HFFc6 (cell line): ENCODE measurements at places on chromosomes 2 and 18. TPM values are rescaled to one million over a fixed set of nuclear protein-coding genes. Genes with fewer than 3 reads are reported as not detected.

- H3K4me3 ChIP-seq, result no peak overlapping the region
- peak overlapping the region; percentile 50 for H3K27ac ChIP-seq
- peaks cover 60% of the 10 kb centered on the region for H3K36me3 ChIP-seq
- H3K27me3 ChIP-seq, result no peaks in the 10 kb centered on the region
Measured at GRCh38 chr2:121377646-121378045, 92.6 kb upstream of the TFCP2L1 start.

- H3K27ac ChIP-seq, result no peak overlapping the region
- H3K27me3 ChIP-seq, result peaks cover 2% of the 10 kb centered on the region; the same call in 1 of the 2 replicates
- no peak overlapping the region for H3K4me3 ChIP-seq
- H3K4me1 ChIP-seq, result peaks cover 17% of the 10 kb centered on the region
Measured at GRCh38 chr2:29182920-29183319, 67.7 kb downstream of the CLIP4 start.

GRCh38 chr18:78126536-78126935 is 853.1 kb upstream of the SALL3 start:
- peaks cover 3% of the 10 kb centered on the region for H3K27me3 ChIP-seq
- no peak for DNase-seq
- H3K4me1 ChIP-seq, result no peaks in the 10 kb centered on the region
- H3K4me3 ChIP-seq, result no peak overlapping the region

DNA sequence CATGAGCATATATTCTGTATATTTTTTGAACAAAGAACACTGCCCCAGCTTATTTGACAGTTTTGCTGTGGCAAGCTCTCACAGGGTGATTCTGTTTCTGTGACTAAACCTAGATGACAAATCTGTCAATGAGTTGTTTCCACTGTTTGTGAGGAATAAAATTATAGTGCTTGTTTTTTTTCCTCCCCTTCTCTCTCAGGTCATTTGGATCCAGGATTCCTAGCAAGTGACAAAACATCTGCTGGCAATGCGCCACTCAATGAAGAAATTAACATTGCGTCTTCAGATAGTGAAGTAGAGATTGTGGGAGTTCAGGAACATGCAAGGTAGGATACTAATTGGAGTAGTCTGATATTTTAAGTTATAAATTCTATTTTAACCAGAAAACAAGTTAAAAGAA is 149.3 kb downstream of the HAUS1 start:
- H3K36me3 ChIP-seq, result peaks cover 31% of the 10 kb centered on the region
- peak overlapping the region; percentile 76 for H3K27ac ChIP-seq
- peak overlapping the region; percentile 7; the same call in 1 of the 2 replicates for H3K4me3 ChIP-seq

DNA sequence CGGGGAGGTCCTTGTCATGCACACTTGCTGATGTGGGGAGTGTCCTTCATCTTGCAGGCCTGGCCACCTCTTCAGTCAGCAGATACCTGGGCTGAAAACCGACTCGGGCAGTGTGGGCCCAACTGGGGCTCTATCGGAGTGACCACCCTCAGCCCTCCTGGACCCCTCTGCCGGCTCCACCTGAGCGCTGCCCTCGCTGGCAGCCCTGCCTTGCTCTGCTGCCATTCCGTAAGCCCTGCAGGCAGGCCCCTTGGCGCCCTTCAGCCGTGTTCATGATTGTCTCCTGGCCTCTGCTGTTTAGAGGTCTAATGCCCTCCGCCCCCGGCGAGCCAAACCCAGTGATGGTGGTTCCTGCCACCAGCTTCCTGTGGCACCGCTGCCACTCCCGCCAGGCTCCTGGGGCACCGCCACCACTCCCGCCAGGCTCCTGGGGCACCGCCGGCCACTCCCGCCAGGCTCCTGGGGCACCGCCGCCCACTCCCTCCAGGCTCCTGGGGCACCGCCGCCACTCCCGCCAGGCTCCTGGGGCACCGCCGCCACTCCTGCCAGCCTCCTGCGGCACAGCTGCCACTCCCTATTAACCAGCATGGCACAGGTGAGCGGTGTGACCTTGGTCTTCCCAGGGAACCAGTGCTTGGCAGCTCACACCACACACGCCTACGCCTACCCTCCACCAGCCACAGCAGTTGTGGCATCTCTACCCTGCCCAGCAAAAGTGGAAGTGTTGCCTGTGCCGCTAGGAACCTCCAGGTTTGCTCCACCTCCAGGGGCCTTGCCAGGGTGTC is 15.9 kb downstream of the CAPN10 start:
- no peaks in the 10 kb centered on the region for H3K4me1 ChIP-seq
- no peak for DNase-seq
- no peaks in the 10 kb centered on the region for H3K36me3 ChIP-seq
- H3K27me3 ChIP-seq, result peaks cover 2% of the 10 kb centered on the region

GRCh38 chr2:234193977-234194563 is 143.6 kb downstream of the SPP2 start:
- no peak overlapping the region for H3K4me3 ChIP-seq
- H3K27me3 ChIP-seq, result peaks cover 23% of the 10 kb centered on the region
- no peak overlapping the region for H3K27ac ChIP-seq
- no peak for DNase-seq
- no peaks in the 10 kb centered on the region for H3K36me3 ChIP-seq
- no peaks in the 10 kb centered on the region for H3K4me1 ChIP-seq

DNA sequence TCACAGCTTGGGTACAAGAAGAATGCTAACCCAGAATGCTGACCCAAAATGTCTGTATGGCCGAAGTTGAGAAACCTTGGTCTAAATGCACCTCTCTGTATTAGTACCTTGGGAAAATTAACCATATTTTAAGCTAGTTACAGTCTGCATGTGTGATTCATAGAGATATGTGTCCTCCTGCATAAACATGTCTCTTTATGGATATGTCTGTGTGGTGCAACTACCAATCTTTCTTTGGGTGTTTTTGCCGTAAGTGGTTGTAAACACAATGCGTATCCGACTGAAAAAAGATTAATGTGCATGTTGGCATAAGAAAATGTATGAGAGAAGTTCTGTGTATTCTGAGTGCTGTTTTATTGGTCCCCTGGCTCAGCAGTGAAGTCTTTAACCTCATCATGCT is 54.2 kb upstream of the GAREM2 start:
- H3K36me3 ChIP-seq, result peaks cover under 1% of the 10 kb centered on the region; the same call in 1 of the 2 replicates
- no peaks in the 10 kb centered on the region for H3K4me1 ChIP-seq
- H3K4me3 ChIP-seq, result no peak overlapping the region
- peaks cover 2% of the 10 kb centered on the region; the same call in 1 of the 2 replicates for H3K27me3 ChIP-seq

CHRNG gene
- total RNA-seq, result not detected in 3 replicates

CD8B2 gene
- total RNA-seq, result not detected in 3 replicates

WDR43 gene
- 62.1 to 71.1 TPM (median 70.5 TPM) in 3 replicates for total RNA-seq

NEURL3 gene
- total RNA-seq, result not detected in 3 replicates

CXCR4 gene
- total RNA-seq, result not detected in 3 replicates
